ENCODE measurements at places on chromosomes 5 and 9.

- peak; percentile 49 for DNase-seq
Measured at GRCh38 chr5:1474866-1475543, 29.8 kb upstream of the SLC6A3 start.

DNA sequence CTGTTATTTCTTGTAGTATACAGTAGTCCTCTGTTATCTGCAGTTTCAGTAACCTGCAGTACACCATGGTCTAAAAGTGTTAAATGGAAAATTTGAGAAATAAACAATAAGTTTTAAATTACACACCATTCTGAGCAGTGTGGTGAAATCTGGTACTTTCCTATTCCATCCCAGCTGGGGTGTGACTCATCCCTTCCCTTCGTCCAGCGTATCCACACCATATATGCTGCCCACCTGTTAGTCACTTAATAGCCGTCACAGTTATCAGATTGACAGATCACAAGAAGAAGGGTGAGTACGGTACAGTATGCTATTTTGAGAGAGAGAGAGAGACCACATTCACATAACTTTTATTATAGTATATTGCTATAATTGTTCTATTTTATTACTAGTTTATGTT is 28.9 kb downstream of the FAM151B start:
- no peak for DNase-seq

- no peak for DNase-seq
Measured at GRCh38 chr9:118418887-118419565, 714.8 kb downstream of the TLR4 start.

- no peak for DNase-seq
Measured at GRCh38 chr5:131394128-131394527, 130.3 kb downstream of the CDC42SE2 start.

GRCh38 chr5:111311666-111312065 is 87.5 kb downstream of the CAMK4 start:
- no peak for DNase-seq

GRCh38 chr5:150289551-150290390 is at the start of gene CAMK2A:
Gene CAMK2A, minus strand, starts transcription at chr5:150289773. Its CDS starts 148 bp downstream, at chr5:150289625.
- DNase-seq: no peak

DNA sequence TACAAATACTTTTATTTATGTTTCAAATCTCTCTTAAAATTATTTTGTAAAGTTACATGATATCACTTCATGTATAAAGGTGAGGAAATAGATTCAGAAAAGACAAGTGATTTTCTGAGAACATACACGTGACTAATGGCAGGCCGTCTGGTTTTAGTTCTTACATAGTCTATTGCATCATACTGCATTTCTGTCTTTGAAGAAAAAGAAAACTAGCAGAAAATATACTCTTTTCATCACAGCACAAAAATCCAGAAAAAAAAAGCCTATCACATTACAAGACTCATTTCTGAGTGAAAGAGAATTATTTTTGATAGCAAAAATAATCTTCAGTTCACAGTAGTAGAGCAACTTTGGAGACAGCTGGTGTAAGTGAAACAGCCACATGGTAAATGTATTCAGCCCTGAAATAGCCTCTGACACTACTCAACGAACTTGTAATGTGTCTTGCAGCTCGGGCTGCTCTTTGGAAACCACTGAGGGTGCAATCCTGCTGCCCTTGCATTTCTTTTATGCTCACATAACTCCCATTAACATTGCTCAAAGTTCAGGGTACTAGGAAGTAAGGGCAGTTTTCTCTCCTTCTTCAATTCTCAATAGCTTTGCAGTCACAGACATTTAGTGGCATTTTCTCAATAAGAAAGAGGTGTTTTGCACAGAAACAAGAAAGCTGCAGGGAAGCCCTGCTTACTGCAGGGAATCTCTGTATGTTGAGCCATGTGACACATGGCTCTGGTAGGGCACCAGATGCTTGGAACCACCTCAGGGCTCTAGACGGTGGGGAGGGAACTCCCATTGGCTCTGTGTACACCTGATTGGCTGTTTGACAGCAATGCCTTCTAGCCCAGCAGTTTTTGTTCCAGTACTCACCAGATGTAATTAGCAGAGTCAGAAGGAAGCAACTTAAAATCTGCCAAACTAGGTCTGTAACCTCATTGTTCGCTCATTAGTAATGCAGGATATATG is 845.3 kb upstream of the PTPRD start:
- DNase-seq: no peak

GRCh38 chr5:114192108-114192507 is 169.8 kb upstream of the KCNN2 start:
- DNase-seq: no peak

DNA sequence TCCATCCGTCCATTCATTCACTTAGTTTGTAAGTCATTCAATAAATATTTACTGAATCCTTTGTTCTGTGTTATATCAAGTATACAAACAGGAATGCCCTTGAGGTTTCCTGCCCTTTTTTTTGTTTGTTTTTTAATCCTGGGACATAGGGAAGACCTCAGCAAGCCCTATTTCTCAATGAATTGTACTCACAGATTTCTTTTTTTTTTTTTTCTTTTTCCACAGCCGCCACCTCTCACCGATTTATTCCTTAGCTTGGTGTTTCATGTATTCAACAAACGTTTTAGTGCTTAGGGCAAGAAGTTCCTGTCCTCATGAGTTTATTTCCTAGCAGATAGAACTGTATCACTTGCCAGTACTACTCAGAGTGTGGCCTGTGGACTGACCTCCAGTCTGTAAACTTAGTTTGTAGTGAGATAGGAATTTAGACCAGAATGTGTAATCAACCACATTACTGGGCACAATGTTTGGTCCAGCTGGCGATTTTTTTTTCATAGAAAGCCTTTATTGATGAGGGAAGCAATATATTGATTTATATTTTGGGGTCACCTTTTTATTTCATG is 35.4 kb upstream of the C5orf47 start:
- no peak for DNase-seq

DNA sequence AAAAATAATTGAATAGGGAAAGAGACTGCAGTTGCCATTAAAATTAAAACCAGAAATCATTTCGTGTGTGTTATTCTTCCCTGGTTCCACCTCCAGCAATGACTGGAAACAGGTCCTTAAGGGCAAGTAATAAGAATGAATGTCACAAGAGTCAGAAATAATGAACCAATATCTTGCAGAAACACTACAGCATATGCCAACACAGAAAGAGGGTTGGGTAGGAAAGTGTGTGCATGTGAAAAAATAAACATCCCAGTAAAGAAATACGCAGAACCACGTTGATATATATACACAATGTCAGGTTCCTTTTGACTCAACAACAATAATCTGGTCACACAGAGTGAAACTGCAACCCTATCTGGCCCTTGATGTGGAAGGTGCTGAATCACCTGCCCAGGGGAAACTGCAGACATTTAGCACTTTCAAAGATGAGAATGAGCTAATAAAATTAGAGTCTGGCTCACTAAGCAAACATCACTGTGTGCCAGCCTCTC is 15.0 kb downstream of the HMHB1 start:
- DNase-seq: no peak

GRCh38 chr5:78671609-78672008 is 23.0 kb upstream of the LHFPL2 start:
- no peak for DNase-seq

- DNase-seq: no peak
Measured at GRCh38 chr9:6711403-6711802, 46.4 kb upstream of the KDM4C start.

- no peak for DNase-seq
Measured at GRCh38 chr5:12974856-12975255, 969.6 kb downstream of the DNAH5 start.

- DNase-seq: no peak
Measured at GRCh38 chr5:142304013-142304701, 20.7 kb downstream of the SPRY4 start.

DNA sequence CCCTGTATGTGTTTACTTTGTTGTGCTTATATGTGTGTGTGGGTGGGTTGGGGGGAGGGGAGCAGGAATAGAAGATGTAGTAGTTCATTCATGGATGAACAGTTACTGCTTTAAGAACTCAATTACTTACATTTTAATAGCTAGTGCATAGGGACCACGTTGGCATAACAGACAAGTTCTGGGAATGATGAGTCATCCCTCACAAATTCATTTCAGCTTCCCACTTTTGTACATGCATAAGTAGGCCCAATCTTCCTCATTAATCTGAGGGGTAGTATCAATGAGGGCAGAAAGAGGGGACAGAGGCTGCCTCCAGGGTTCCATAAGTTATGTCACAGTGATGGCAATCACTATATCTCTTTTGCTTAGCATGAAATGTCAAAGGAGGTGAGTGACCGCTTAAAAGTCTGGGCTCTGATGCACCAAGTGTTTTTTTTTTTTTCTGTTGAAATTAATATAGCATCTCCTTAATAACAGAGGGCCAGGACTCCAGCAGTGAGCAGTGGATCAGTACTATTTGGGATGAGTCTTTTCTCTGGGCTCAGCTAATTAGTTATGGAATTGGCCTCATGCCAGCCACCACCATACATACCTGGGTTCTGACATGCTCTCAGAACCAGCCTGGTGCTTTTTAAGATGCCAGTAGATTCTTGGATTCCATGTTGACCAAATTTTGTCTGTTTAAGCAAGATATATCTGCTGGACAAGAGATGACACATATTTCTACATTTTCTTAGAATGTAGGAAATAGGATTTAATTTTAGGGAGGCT is 37.1 kb downstream of the PRDM6 start:
- DNase-seq: no peak

GRCh38 chr9:93296889-93297480 is 113.0 kb downstream of the WNK2 start:
- no peak for DNase-seq

- no peak for DNase-seq
Measured at GRCh38 chr9:91425271-91425670, 1.6 kb upstream of the NFIL3 start.

DNA sequence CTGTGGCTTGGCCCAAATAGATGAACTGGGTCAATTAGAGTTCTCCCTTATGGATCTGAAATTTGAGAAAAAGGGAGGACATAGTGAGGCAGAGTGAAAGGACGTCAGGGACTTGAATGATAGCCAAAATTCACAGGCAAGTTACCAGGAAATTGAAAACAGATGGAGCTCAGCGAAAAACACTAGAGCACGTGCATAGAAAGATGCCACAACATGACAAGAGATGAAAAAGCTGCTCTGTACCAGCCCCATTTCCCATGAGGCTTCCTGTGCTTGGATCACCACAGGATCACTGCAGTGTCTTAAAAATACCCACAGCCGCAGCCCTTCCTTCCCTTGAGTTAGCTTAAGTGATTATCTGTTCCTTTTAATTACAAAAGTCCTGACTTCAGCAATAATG is 39.0 kb upstream of the HOMER1 start:
- DNase-seq: no peak

- no peak for DNase-seq
Measured at GRCh38 chr5:88785746-88786565, 97.0 kb downstream of the MEF2C start.

GRCh38 chr9:119963258-119963797 is 594.1 kb upstream of the BRINP1 start:
- DNase-seq: no peak

DNA sequence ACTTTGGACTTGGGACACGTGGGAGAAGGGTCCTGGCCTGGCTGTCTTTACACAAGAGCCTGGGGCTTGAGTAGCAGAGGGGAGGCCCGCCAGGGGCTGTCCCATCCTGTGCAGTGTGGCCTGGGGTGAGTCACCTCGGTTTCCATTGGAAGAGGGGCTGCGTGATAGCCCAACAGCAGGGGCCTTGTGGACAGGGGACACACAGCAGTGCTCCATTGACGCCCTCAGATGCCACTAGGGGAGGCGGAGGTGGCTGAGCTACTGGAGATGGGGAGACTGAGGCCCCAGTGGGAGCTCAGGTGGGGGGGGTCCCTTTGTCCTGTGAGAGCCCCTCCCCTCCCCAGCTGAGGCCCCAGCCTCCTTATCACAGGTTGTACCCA is 50.0 kb upstream of the RNU6ATAC start:
- DNase-seq: peak; percentile 54

DNA sequence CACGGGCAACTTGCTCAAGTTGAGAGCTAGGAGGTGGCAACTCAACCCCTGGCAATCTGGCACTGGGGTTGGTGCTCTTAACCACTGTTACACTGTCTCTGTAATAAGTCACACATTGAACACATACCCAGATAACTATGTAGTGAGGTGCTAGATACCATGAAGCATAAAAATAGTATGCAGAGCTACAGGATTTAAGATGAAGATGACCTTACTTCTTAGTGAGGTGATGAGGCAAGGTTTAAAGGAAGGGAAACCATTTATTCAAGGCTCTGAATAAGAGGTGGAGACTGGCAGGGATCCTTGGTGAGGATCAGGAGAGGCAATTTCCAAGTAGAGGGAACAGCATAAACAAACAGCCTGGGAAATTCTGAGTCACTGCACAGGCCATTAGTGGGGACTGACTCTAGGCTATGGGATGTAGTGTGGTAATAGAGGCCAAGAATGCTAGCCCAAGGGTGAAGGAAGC is 67.6 kb upstream of the NR3C1 start:
- no peak for DNase-seq

DNA sequence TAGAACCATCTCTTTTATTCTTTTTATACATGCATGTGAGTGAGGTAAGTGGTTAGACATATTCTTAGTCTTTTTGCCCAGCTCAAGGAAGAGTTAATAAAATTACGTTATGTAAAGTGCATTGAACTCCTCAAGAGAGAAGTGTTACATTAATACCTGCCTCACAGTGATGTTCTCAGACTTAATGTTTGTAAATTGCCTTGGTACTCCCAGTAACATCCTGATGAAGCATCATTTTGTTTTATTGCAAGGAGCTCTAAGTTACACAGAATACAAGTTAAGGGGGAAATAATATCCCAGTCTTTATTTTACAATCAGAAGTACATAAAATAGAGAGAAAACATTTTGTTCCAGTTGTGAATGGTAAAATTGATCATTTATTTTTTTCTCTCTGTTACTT is 89.5 kb upstream of the ARRDC3 start:
- DNase-seq: no peak

- DNase-seq: no peak
Measured at GRCh38 chr5:2685651-2686272, 65.7 kb downstream of the IRX2 start.

- DNase-seq: no peak
Measured at GRCh38 chr9:37430841-37431597, 8.5 kb downstream of the GRHPR start.

DNA sequence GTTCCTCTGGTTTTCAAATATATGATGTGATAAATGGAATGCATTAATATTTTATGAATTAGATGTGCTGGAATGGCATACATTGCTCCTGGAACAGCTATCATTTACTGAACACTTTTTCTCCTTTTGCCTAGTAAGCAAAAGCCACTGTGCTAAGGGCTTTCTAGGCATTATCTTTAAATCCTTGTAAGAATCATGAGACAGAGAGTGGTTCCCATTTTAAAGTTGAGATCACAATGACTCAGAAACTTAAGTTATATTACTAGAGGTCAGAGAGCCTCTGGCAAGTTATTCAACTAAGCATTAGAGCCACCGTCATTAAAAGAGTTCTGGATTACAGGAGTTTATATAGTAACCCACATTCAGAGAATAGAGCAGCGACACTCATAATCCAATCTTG is 26.7 kb upstream of the FSD1L start:
- DNase-seq: no peak

DNA sequence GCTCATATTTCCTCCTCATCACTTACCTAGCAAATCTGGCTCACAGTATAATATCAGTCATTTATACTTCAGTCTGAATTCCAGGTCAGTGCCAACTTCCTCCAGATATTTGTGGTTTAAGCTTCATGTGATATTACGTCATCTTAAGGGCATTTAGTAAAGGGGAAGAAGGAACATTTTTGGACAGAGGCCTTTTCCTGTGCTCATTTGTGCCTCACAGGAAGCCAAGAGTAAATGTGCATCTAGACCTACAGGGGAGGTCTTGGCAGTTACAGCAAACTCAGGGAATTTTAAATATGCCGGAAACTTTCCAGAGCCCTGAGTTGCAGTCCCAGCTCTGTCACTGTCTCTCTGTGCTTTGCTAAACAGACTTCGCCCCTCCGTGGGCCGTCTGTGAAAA is 12.3 kb upstream of the KCNIP1 start:
- DNase-seq: no peak

- no peak for DNase-seq
Measured at GRCh38 chr5:134410822-134411221, 859 bp downstream of the CDKN2AIPNL start.

All from upper lobe of right lung (tissue), 1 donor.